Right kidney (tissue), 9 donors: ENCODE measurements at places on chromosomes 13 and 19.
A peak's percentile ranks its signal among the peaks of the same experiment; 100 is the strongest.

GRCh38 chr19:3210347-3211017 lies 14.0 kb upstream of the CELF5 start:
- no peak for DNase-seq

DNA sequence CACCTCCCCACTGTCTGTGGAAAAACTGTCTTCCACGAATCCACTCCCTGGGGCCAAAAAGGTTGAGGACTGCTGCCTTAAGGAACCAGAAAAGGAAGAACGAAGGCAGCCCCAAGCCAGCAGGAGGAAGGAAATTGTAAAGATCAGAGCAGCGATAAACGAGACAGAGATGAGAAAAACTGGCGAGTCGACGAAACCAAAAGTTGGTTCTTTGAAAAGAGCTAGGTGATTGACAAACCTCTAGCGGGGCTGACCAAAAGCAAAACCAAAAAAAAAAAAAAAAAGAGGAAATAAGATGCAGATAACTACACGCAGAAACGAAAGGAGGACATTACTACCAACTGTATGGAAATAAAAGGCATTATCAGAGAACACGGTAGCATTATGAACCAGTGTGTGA lies 76.9 kb downstream of the GADD45B start:
- no peak for DNase-seq

DNA sequence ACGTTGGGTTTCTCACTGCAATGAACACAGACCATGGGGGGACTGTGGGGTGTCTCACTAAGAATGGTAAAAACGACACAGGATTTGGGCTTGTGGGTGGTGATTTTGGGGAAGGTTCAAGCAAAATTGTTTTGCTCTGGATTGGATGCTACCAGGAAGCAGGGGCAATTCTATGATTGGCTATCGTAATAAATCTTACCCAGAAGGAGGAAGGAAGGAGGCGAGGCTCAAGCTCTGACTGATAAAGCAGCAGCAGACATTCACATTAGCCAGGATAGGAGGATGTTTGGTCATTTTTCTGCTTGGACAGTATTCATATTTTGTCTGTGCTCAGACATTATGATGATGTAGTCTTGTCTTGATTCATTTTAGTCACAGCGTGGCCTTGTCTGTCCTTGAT lies 1.5 kb downstream of the ZNF576 start:
- no peak for DNase-seq

- DNase-seq = peak; percentile 73
Observed at GRCh38 chr19:35142606-35143230, 337 bp upstream of the FXYD7 start.

DNA sequence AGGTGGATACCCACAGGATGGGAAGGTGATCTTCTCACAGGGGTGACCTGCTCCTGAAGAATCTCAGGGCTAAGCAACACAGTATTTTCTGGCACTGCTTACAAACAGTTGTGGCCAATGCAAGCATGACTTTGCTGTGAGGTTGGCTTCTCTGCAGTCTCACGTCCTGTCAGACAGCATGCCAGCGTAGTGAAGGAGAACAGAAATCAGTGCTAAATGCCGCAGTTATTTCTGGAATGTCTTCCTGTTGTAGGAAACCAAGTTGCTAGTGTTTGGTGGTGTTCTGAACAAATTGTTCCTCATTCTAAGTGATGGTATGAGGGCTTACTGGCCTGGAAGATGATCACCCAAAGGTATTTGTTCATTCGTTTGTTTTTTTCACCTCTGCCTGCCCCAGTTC lies 320.1 kb downstream of the MTUS2 start:
- DNase-seq = no peak

- no peak for DNase-seq
Observed at GRCh38 chr19:51800473-51801244, 5.7 kb downstream of the FPR3 start.

DNA sequence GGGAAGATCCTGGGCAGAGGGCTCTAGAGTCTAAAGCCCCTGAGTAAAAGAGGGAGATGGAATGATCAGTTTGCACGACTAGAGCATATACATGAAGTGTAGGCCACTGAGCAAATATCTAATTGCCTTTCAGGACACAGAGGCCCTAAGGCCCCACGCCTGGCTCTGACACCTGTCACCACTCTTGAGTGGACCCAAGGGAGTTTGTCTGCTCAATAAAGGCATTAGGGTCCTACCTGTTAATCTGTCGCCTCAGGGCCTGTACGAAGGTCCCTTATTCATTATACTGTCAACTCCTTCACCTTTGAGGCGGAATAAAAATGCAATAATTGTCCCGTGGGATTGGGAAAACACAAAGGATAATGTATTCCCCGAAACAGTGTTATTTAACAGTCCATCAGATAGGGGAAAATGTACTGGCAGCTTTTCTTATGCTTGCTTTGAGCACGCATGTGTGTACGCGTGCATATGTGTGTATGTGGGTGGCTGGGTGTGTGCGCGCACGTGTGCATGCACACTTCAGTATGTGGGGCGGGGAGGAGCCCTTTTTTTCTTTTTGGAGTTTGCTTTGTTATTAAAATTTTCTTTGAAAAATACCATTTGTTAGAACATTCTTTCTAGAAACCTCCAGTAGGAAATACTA lies 161.8 kb upstream of the SERP2 start:
- DNase-seq = no peak

GRCh38 chr13:109381546-109382180 lies 404.7 kb downstream of the IRS2 start:
- no peak for DNase-seq

DNA sequence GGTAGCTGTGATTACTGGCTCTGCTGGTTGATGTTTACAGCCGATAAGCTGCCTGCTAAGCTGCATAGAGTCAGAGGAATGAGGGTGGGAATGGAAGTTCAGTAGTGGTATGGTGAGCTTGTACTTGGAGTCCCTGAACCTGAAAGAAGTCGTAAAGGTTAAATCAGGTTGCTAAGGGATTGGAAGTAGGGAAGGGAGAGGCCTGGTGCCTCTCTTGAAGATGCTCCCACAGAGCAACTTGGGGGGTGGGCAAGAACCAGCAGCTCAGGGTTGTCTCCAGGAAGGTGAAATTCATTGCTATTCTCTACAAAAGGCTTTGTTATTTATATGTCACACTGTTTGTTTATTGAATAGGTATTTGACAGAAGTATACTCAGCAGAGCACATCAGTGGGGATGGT lies 73.8 kb upstream of the OLFM4 start:
- DNase-seq = no peak

- no peak for DNase-seq
Observed at GRCh38 chr13:31521435-31521834, 217.9 kb upstream of the RXFP2 start.

GRCh38 chr13:51325837-51326236 lies 13.7 kb upstream of the SERPINE3 start:
- DNase-seq = no peak

DNA sequence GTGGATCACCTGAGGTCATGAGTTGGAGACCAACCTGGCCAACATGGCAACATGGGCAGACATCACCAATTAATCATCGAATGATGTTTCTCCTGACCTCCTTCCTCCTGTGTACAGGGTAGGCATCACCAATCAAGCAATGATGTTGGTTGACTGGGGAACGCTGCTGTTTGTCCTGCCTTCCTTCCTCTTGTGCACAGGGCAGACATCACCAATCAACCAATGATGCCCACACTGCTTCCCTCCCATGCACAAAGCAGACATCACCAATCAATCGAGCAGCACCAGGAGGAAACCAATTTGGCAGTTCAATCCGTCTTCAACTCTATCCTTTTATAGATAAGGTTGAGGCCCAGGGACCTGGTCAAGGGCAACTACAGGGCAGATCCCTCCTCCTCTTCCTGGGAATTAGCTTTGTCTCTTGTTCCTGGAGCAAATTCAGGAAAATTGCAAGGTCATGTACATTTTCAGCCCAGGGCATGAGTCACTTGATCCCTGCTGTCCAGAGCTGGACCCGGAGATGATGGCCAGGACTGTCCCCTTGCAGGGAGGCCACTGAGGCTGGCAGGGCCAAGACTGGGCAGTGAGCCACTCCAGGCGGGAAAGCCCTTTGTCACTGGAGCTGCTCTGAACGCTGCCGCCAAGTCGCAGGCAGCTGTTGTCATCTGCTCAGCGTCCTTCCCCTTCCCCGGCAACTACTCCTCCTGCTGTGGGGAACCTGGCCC lies 5.3 kb upstream of the CSNK1G2 start:
- no peak for DNase-seq

GRCh38 chr13:51271528-51272085 lies 49.4 kb downstream of the FAM124A start:
- DNase-seq = no peak

DNA sequence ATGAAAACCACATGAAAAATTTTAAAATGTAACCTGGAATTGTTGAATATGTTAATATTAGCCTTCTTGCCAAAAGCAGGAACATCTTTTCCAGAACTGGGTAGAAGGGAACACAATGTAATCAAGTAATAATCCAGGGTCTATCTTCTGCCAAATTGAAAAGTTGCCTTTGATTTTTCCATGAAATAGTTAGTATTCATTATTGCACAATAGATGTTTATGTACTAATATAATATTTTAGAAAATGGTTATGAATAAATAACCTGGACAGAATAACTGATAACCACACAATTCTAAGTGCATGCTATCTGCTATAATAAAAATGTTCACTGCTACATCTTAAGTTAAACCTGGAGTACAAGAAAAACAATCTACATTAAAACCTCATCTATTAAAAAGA lies 802.3 kb downstream of the LIG4 start:
- no peak for DNase-seq

DNA sequence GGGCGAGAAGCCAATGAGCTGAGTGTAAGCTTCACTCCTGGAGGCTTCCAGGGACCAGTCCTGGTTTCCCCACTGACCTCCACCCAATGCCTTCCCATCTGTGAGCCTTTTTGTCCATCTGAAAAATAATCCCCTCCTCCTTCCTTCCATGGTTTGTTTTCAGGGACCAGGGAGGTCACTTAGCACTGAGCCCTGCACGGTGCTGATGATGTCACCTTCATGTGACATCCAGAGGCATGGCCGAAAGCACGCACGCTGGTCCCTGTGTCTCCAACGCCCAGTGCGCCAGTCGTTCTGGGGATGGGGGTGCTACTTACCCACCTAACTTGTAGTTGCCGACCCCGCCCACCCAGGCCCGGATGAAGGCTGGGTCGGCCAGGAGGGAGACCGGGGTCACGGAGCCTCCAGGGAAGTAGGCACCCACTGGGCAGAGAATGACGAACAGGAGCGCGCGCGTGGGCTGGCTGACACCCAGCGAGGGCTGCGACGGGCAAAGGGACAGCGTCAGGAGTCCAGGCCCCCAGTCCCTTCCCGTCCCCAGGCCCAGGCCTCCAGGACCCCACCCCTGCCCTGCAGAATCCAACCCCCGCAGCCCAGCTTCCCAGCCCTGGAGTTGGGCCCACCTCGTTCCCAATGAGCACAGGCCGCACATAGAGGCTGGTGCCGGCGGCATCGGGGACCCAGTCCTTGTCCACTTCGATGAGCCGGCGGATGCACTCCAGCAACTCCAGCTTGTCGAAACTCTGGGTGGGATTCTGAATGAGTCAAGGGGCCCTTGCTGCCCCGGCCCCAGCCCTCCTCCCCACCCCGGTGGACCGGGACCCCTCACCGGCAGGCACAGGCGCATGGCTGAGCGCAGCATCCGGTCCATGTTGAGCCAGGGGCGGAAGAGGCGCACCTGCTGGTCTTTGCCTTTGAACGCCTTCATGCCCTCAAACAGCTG lies 11.2 kb downstream of the BCAT2 start:
- no peak for DNase-seq

- DNase-seq = no peak
Observed at GRCh38 chr19:5718579-5719273, 1.2 kb downstream of the LONP1 start.

GRCh38 chr13:108263621-108264355 lies 5.7 kb upstream of the TNFSF13B start:
- no peak for DNase-seq

GRCh38 chr13:30017880-30018279 lies 167.5 kb upstream of the UBL3 start:
- no peak for DNase-seq

- no peak for DNase-seq
Observed at GRCh38 chr13:45508776-45509175, 44.0 kb downstream of the COG3 start.

GRCh38 chr19:28170066-28170465 lies 1042.9 kb downstream of the UQCRFS1 start:
- no peak for DNase-seq

- DNase-seq = no peak
Observed at GRCh38 chr13:30477346-30478195, 11.8 kb upstream of the HMGB1 start.

GRCh38 chr19:52297601-52298364 lies 814 bp downstream of the ZNF480 start:
- no peak for DNase-seq

DNA sequence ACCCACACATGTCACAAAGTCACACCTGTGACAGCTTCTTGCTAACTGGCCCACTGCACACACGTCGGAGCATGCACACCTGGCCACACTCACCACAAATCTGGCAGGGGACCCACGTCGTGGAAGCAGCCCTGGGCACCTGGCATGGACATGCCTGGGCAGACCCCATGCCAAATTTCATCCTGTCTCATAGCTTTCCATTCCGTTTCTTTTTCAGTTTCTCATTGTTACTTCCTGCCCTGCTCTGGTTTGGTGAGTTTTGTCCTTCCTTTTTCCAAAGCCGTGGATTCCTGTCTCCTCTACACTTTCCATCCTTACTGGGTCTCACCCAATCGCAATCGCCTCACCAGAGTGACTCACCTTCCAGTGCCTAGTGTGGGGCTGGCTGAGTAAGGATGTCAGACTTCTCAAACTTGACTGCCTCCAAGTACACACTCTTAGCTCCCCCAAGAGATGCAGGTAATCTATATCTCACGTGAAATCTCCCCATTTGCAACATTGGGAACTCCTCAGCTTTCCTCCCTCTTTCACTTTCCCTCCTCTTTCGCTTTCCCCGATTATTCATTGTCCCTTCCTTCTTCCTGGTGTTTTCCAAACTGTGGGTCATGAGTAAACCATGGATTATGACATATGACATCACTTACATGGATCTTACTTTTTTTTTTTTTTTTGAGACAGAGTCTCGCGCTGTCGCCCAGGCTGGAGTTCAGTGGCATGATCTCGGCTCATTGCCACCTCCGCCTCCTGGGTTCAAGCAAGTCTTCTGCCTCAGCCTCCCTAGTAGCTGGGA lies 1.6 kb upstream of the BBC3 start:
- no peak for DNase-seq

DNA sequence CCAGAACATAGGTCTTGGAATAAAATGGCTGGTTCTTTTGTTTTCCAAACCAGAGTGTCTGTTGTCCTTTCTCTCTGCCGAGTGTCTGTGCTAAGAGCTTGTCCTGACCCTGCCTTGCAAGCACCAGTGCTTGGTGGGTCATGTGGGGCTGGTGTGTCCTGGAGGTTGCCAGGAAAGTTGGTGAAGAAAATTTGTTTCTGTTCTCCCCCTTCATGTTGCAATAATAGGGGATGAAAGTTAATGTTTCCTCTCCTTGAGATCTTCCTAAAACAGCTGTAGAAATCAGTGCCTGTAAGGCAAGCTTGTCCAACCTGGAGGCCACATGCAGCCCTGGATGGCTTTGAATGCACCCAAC lies 2.7 kb downstream of the HAMP start:
- DNase-seq = no peak

GRCh38 chr19:14614099-14614412 lies 31.2 kb downstream of the CLEC17A start:
- no peak for DNase-seq

- DNase-seq = no peak
Observed at GRCh38 chr19:5240011-5240410, 100.6 kb downstream of the PTPRS start.

- DNase-seq = no peak
Observed at GRCh38 chr13:63910511-63910910, 2494.9 kb upstream of the PCDH20 start.
